Activated naive CD4-positive, alpha-beta T cell (primary cell): ENCODE measurements at places on chromosomes 1 and 21.

DNA sequence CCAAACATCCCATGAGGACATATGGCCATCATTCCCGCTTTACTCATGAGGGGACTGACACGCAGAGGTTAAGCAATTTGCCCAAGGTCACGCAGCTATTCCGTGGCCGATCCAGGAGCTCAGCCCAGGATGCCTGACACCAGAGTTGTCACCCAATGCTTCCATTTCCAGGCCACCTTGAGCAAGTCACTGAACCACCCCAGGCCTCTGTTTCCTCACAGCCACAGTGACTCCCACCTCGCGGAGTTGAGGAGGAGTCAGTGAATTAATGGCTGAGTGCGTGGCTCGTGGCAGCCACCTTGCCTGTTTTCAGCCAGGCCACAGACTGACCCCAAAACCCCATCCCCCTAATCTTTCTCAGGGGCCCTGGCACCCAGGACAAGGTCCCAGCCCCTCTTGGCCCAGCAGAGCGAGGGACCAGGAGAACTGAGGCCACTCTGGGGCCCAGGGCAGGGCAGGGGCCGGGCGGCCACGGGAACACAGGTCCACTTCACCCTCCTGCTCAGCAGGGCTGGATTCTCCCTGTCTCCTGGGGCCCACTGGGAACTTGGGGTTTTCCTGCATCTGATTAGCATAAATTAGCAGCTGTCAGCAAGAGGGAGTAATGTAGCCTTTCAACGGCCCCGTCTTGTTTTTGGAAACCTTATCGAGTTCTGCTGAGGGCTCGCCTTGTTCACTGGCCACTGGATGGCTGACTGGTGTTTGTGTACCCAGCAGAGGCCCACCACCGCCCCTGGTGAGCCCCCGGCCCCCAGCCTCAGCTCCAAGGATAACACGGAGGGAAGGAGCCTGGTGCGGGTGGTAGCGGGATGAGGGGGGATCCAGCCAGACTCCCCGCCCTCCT, 19.7 kb upstream of the LAPTM5 start:
- DNase-seq, result no peak

DNA sequence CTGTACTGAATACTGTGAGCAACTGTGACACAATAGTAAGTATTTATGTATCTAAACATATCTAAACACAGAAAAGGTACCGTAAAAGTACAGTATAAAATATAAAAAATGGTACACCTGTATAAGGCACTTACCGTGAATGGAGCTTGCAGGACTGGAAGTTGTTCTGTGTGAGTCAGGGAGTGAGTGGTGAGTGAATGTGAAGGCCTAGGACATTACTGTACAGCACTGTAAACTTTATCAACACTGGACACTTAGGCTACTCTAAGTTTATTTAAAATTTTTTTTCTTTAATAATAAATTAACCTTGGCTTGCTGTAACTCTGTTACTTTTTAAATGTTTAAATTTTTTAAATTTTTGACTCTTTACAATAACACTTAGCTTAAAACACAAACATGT, 24.5 kb upstream of the SHCBP1L start:
- no peak for DNase-seq

- no peak for DNase-seq
Observed at GRCh38 chr1:248596615-248597014, 885 bp downstream of the OR2T10 start.

DNA sequence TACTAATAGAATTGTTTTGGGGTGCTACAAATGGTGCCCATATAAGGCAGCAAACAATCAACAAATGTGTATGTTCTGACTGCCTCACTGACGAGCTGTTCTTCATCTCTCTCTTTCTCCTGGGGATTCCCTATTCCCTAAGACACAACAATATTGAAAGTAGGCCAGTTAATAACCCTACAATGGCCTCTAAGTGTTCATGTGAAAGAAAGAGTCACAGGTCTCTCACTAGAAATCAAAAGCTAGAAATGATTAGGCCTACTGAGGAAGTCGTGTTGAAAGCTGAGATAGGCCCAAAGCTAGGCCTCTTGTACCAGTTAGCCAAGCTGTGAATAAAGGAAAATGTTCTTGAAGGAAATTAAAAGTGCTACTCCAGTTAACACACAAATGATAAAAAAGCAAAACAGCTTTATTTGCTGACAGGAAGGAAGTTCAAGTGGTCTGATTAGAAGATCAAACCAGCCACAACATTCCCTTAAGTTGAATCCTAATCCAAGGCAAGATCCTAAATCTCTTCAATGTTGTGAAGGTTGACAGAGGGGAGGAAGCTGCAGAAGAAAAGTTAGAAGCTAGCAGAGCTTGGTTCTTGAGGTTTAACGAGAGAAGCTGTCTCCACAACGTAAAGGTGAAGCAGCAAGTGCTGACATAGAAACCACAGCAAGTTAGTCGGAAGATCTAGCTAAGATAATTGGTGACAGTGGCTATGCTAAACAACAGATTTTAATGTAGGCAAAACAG, 26.3 kb downstream of the ATP2B4 start:
- no peak for DNase-seq

DNA sequence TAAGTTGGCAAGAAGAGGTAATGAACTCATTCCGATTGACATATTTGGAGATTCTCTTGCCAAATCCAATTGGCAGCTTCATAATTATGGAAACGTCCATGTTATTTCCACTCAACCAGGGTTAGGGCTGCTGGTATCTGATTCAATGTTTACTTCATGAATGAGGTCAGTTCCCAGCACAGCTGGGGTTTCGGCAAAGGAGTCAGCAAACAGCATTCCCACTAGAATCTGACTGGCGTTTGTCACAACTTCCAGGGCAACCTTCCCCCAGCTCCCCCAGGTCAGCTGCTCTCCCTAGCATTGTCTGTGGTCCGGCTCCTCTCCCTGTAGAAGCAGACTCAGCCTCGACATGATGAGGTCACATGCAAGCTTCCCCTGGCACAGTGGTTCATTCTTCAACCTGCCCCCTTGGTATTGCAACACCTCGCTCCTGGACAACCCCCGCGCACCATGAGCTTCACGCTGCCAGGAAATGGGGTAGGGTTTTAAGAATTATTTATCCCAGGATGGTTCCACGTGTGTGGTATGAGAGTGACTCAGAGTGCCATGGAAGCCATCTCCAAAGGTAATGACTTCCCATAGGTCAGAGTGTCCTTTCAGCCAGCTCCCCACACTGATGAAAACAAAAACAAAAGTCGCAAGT, 100.7 kb upstream of the SLC25A33 start:
- DNase-seq, result no peak

GRCh38 chr1:52683367-52683940, 14.7 kb downstream of the COA7 start:
- no peak for DNase-seq

GRCh38 chr1:78055565-78056132, 9.9 kb downstream of the GIPC2 start:
- no peak for DNase-seq

DNA sequence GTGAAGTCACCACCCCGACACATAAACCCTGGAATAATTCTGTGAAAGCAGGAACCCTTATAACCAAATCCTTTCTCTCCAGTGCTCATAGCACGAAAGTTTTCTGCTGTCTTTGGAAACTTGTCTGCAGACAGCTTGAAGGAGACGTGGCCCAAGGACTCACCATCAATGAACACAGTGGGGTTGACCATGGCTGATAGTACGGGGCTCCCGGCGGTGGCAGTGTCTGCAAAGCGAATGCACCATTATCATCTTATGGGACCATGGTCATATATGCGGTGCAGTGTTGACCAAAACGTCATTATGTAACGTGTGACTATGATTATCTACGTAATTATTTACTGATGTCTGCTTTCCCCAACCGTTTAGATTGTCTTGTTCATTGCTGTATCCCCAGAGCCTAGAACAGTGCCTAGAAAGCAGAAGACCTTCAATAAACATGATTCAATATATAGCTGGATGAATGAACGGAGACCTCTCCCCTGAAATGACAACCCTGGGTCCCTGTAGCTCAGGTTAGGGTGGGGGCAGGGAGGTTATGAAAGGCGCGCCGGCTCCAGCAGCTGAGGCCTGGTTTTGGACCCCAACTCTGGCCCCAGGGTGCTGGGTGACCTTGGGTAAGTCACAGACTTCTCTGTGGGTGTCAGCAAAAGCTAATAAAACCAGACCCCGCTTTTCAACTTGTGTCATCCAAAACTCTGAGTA, 128.4 kb upstream of the ZBTB40 start:
- DNase-seq, result no peak

GRCh38 chr1:183223467-183223866, 37.4 kb downstream of the LAMC2 start:
- DNase-seq, result no peak

DNA sequence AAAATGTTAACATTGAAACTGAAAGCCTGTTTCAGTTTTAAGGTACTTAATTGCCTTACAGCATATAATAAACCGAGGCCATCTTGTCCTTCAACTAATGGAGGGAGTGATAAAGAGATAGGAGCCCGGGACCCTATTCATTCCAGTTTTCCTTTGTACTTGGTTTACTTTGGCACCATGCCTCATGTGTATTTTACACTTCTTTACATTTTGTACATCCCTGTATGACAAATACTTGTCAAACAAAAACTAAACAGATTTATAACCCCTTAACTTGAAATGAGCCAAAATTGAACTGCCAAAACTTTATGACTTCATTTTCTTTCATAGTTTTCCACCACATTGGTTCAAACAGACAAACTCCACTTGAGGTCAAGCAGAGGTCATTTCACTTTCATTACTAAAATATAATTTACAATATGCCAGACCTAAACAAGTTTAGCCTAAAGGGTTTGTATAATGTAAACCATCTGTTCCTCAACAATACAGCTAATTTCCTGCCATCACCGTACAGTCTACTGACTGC, 30.9 kb upstream of the UBE2U start:
- no peak for DNase-seq
